ENCODE measurements at places on chromosomes 3 and 15.

DNA sequence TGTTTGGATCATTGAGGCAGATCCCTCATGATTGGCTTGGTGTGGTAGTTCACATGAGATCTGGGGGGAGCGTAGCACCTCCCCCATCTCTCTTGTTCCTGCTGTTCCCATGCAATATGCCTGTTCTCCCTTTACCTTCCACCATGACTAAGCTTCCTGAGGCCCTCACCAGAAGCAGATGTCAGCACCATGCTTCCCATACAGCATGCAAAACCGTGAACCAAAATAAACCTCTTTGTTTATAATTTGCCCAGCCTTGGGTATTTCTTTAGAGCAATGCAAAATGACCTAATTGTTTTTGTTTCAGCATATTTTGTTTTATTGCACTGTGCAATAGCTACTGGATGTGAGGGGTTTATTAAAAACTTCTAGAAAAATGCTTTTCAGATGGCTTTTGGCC lies 56.6 kb upstream of the CHST2 start:
- no peak for DNase-seq

DNA sequence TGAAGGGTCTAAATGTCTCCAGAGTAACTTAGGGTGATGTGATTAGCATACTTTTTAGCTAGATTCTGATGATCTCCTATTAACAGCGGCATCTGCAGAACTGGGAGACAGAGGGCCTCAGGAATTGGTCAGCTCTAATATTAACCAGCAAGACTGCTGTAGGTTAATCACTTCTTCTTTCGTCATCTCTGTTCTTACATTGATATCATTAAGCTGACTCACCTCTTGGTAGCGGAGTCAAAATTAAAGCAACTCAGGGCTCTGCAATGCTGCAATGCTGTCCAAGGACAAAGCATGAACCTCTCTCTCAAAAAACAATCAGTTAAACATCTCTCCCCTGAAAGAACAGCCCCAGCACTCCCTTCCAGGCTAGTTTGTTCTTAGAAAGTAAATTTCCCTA lies 57.5 kb upstream of the TRA2B start:
- DNase-seq: no peak

- DNase-seq: no peak
Measured at GRCh38 chr3:52820736-52821135, 9.7 kb downstream of the ITIH4 start.

DNA sequence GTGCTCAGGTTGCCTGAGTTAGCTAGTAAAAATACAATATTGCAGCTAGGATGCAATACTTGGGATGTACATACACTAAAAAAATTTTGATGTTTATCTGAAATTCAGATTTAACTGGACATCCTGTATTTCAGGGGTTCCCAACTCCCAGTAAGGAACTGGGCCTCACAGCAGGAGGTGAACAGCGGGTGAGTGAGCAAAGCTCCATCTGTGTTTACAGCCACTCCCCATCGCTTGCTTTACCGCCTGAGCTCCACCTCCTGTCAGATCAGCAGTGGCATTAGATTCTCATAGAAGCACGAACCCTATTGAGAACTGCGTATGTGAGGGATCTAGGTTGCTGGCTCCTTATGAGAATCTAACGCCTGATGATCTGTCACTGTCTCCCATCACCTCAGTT lies 285.1 kb upstream of the PROK2 start:
- DNase-seq: no peak

- no peak for DNase-seq
Measured at GRCh38 chr3:127857333-127857732, 35.0 kb upstream of the MGLL start.

DNA sequence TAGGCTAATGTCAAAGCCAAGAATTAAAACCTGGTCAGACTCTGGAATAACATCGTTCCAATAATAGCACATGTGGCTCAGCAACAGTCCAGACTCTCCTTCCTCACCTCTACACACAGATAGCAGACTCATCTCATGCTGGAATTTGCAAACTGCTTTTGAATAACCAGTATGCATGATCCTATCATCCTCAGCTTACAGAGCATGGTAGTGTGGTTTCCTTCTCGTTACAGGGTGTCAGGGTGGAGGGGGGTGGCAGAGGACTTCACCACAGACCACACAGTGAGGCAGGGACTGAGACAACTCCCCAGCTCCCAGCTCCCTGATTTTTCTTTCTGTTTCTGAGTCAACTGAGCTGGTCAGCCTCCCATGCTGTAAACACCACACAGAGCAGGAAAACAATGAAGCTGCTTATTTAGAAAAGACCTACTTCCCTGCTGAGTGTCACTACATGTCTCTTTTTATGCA lies 101.6 kb downstream of the RPL22L1 start:
- no peak for DNase-seq

- no peak for DNase-seq
Measured at GRCh38 chr3:73510334-73510733, 114.4 kb downstream of the PDZRN3 start.
